T1000 (cell line): ENCODE measurements at places on chromosomes 2 and 18.

DNA sequence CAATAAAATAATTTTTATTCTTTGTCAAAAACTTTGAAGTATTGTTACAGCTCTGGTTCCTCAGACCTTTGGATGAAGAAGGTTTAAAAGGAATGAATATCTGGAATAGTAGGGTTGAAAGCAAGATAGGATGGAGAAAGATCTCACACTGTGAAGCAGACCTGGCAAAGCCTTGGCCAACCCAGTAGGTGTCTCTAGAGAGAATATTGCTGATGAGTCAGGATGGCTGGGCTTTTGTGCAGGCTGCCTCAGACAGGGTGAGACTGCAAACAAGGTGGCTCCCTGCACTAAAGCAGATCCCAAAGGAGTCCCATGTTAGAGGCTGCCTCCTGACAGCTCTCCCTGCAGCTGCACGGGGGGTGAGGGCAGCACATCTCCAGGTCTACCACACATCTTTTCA is 226.0 kb upstream of the ITGA4 start:
- no peak for DNase-seq

DNA sequence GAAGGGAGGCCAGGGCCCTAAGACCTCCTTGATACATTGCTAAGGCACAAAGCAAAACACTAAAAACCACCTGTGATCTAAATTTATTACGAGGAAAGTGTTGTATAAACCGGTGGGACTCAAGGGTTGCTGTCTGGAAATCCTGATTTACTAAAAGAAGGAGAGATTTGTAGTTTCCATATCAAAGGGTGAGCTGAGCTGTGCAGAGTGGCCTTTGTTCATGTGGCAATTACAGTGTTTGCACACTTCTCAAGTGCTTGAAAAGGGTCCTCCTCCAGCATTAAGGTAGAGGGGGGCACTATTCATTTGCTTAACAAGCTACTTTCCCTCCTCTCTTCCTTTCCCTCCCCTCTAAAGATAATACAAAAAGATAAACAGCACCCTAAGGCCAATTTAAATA is 30.5 kb upstream of the ITGA4 start:
- no peak for DNase-seq

GRCh38 chr2:105617631-105618350 is 126.9 kb upstream of the NCK2 start:
- no peak for DNase-seq

DNA sequence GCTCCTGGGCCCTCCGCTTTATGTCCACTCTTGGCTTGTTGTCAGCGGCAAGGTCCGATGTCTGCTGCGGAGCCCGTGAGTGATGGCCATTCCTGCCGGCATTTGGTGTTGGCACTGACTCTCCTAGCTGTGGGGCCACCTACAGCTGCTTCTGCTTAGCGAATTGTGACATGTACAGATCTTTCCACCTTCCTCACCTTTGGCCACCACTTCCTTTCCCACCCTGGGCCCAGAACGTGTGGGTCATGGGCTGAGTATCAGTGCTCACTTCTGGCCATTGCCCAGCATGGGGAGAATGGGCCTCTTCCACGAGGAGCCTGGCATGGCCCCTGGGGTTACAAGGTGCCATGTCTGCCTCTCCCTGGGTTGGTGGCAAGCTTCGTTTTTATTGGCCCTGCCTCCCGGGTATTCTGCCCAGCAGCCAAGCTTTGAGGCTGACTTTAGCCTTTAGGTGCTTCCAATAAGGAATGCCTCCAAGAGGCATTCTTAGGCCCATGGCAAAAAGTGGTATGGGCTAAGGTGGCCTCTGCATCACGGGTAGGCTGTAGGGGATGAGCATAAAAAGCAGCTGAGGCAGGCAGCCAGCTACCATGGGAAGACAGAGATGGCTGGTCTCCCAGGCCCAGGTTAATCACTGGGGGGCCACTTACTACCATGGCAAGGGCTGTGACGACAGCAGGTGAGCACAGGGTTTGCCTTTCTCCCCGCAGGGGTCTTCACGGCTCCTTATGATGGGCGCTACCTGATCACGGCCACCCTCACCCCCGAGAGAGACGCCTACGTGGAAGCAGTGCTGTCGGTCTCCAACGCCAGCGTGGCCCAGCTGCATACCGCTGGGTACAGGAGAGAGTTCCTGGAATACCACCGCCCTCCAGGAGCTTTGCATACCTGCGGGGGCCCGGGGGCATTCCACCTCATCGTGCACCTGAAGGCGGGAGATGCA is 65.8 kb downstream of the EMILIN2 start:
- DNase-seq, result no peak

DNA sequence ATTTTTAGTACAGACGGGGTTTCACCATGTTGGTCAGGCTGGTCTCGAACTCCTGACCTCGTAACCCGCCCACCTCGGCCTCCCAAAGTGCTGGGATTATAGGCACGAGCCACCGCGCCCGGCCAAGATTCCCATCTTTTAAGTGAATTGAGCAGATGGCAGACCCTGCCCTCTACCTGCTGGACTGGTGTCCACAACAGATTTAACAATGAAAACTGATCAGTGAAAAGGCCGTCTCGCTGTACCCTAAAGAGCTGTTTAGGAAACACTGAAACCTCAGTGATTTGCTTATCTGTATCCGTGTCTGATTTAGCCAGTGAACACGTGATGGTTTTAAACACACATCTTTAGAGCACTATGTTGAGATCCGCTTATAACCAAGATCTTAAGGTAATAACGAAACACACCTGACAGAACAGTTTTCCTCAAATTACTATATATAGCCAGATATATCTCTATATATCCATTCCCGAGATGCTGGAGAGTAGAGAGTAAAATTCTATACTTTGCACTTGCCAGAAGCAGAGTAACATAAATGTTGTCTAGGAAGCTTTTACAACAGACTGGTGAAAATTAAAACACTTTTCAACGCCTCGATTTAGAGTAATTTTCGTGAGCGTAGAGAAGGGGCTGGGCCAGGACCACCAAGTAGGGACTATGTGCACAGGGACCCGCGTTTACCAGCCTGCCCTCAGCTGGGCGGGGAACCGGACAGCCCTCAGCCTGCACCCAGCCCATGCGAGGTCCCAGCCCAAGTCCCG is 594 bp downstream of the FAM161A start:
- DNase-seq, result no peak

GRCh38 chr2:6671913-6672312 is 193.8 kb downstream of the CMPK2 start:
- no peak for DNase-seq

- no peak for DNase-seq
These were observed 570.5 kb upstream of the SOX11 start for GRCh38 chr2:5121642-5122041.

GRCh38 chr2:22947741-22948140 is 437.2 kb upstream of the KLHL29 start:
- no peak for DNase-seq

- no peak for DNase-seq
These were observed 3.8 kb downstream of the ANKRD12 start for GRCh38 chr18:9140381-9140780.

- no peak for DNase-seq
These were observed 149.4 kb upstream of the SLC1A4 start for GRCh38 chr2:64839844-64840243.

DNA sequence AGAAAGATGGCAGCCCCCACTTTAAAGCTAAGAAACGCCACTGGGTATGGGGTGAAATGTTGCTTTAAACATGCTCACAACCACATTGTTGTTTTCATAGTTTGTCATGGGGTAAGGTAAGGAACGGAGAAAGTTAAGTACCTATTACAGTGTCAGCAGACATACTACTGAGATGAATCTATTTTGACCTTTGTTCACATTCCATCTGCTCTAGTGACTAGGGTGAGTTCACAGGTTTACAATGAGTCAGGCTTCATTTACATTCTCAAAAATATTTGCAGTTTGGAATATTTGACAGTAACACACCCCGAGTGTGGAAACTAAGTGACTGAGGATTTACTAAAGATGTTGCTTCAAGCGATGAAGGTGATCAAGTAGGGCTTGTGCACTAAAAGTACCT is 428.7 kb upstream of the ACVR2A start:
- no peak for DNase-seq

DNA sequence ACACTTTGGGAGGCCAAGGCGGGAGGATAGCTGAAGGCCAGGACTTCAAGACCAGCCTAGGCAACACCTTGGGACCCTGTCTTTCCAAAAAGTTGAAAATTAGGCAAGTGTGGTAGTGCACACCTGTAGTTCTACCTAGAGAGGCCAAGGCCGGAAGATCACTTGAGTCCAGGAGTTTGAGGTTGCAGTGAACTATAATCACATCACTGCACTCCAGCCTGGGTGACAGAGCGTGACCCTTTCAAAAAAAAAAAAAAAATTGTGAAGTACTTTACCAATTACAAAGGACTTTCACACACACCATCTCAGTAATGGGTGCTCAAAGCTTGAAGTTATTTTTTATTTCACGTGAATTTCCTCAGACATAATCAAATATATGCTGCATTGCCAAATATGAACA is 65.0 kb downstream of the ATAD2B start:
- no peak for DNase-seq

DNA sequence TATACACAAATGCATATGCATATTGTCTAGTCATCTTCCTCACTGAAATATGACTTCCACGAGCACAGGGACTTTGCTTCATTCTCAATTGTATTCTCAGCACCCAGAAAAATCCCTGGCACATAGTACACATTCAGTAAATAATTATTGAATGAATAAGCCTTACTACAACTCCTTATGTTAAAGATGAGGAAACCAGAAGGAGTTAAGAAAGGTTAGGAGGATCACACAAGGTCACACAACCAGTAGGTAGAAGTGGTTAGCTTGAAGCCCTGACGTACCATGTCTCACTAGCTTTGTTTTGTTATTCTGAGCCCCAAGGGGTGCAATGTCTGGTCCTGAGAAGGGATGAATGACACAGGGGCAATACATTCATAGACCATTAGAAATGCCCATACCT is 220.9 kb upstream of the PID1 start:
- no peak for DNase-seq

DNA sequence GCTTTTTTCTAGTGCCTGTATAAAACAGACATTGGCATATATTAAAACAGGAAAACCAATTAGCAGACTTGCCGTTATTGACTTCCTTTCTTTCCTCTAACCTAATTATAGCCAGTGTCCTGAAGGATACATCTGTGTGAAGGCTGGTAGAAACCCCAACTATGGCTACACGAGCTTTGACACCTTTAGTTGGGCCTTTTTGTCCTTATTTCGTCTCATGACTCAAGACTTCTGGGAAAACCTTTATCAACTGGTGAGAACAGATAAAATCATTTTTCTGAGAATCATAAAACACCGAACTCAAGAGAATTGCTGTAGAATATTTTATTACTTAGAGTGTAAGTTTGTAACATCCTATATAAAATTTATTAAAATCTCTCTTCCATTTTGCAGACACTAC is 74.3 kb downstream of the SCN2A start:
- no peak for DNase-seq

- no peak for DNase-seq
These were observed 1.5 kb downstream of the ACSL3 start for GRCh38 chr2:222862106-222862908.

DNA sequence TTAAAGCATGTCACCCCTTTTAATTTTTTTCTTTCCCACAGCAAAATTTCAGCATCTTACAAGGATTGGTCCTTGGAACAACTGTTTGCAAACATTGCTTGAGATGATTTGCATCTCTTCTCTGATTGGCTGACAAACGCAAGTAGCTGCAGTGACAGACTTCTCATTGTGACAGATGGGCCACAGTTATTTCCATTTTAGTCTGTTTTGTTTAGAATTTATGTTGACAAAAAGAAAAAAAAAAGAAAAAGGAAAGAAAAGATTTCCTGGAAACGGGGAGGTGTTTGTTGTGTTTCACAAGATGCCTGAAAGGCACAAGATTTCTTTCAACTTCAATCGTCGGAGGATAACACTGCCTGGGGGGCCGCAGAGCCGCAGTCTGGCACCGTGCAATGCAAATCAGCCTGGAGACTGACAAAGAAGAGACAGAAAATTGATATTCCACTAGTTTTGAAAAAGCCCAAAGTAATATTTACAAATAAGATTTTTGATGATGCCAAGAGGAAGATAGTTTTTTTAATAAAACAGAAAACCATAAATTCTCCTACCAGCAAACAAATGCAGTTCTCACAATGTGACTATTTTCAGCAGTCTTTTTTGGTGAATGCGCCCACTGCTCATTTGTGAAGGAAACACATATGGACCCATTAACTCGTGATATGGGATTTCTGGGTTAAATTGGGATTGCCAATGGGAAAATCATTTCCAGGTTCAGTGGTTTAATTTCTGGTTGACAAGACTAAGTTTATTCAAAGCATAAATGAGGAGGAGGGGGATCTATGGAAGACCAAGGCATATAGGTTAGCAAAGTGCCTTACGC is 296.2 kb upstream of the SMIM21 start:
- no peak for DNase-seq

DNA sequence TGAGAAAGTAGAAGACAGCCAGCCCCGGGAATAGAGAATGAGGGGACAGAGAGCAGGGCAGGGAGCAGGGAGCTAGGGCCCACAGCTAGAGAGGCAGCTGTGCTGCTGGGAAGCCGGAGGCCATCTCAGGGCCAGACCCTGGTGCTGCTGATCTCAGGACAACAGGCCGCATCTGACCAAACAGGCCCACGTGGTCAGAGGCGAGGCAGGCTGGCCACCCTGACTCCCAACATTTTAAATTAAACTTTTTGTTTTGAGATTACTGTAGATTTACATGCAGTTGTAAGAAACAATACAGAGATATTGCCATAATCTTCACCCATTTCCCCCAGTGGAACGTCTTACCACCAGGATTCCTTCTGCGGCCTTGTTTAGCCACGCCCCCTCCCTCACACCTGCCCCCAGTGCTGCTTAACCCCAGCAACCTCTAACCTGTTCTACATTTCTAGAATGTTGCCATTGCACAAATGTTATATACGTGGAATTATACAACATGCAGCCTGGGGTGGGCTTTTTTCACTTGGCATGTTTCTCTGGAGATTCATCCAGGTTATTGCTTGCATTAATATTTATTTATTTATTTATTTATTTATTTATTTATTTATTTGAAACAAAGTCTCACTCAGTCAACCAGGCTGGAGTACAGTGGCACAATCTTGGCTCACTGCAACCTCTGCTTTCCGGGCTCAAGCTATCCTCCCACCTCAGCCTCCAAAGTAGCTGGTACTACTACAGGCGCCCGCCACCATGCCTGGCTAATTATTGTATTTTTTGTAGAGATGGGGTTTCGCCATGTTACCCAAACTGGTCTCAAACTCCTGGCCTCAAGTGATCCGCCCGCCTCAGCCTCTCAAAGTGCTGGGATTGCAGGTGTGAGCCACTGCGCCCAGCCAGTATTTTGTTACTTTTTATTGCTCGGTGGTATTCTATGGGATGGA is 48.6 kb upstream of the GPR17 start:
- DNase-seq, result no peak
